NAMALWA (cell line): ENCODE measurements at places on chromosomes 6 and 20.
A peak's percentile ranks its signal among the peaks of the same experiment; 100 is the strongest.

- no peak for DNase-seq
Measured at GRCh38 chr20:18780385-18781130, 33.0 kb upstream of the SCP2D1 start.

- peak; percentile 82 for DNase-seq
Measured at GRCh38 chr6:167079853-167080297, 43.0 kb upstream of the CCR6 start.

- DNase-seq, result peak; percentile 44
Measured at GRCh38 chr20:57283860-57284259, 17.4 kb upstream of the BMP7 start.

DNA sequence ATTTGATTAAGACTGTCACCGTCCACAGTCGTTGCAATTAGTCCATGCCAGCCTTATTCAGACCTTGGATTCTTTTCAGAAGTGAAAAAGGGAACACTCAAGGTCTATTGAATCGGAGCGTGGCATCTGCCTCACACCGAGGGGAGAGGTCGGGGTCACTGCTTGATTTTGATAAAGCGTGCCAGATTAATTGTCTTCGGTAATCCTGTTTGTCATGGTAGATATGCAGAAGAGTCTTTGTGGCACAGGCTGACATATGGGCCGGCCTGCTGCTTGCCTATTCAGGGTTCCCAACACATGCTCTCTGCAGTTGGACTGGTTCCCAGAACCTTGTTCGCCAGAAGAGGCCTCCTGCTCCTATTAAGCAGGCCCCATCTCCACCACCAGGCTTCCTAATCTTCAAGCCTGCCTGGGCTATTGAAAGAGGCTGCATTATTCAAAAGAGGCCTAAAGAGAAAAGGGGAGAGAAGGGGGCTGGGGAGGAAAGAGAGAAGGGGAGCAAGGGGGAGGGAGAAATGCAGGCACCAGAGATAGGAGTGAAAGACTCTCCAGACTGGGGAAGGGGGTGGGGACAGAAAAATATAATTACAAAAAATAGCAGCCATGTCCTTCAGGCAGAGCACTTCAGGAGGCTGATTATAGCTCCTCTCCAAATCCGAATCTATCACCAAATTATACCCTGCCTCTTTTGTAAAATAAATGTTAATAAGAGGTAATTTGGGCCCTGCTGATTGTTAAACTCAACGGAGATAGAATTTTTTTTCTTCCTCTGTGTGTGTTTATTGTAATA, 611.3 kb downstream of the HDGFL1 start:
- DNase-seq, result no peak

DNA sequence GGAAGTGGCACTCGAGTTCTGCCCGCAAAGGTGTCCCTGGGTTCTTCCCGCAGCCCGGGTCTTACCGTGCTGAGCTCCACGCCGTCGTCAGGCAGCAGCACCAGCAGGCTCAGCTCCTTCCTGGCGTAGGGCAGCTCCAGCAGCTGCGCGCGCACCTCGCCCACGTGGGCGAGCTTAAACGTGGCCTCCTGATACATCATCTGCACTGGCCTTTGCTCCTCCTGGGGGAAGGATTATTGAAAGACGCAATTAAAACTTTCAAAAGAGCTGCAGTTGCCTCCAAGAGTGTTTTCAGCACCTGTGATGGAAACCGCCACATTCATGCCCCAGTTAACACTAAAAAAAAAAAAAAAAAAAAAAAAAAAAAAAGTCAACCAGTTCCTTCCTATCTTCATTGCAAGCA, 11.3 kb downstream of the SERPINB9 start:
- peak; percentile 98 for DNase-seq

- no peak for DNase-seq
Measured at GRCh38 chr6:36242161-36242560, 27.7 kb upstream of the PNPLA1 start.

GRCh38 chr6:85580118-85580877, 13.4 kb downstream of the SNX14 start:
- no peak for DNase-seq

GRCh38 chr20:14142171-14142570, 146.9 kb downstream of the MACROD2 start:
- DNase-seq, result peak; percentile 41

DNA sequence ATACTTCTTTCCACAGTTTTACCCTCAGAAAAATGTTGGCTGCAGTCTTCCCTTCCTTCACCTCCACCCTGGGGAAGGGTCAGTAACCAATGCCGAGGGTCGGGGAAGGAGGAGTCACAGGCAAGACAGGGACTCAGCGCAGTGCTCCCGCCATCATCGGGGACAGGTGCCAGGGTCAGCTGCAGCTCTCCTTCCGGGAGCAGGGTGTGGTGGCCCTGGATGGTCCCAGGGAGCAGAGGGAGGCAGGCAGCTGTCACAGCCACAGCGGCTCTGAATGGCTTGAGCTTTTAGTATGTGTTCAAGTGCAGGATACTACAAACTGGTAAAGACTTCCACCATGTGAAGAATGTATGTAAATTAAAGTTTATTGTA, 26.0 kb upstream of the PI16 start:
- no peak for DNase-seq
